Coronary artery (tissue), 2 donors: ENCODE measurements at places on chromosomes 12 and 14.

- peak; percentile 19 for DNase-seq
These were observed 484.1 kb downstream of the GLT1D1 start for GRCh38 chr12:129337413-129337812.

DNA sequence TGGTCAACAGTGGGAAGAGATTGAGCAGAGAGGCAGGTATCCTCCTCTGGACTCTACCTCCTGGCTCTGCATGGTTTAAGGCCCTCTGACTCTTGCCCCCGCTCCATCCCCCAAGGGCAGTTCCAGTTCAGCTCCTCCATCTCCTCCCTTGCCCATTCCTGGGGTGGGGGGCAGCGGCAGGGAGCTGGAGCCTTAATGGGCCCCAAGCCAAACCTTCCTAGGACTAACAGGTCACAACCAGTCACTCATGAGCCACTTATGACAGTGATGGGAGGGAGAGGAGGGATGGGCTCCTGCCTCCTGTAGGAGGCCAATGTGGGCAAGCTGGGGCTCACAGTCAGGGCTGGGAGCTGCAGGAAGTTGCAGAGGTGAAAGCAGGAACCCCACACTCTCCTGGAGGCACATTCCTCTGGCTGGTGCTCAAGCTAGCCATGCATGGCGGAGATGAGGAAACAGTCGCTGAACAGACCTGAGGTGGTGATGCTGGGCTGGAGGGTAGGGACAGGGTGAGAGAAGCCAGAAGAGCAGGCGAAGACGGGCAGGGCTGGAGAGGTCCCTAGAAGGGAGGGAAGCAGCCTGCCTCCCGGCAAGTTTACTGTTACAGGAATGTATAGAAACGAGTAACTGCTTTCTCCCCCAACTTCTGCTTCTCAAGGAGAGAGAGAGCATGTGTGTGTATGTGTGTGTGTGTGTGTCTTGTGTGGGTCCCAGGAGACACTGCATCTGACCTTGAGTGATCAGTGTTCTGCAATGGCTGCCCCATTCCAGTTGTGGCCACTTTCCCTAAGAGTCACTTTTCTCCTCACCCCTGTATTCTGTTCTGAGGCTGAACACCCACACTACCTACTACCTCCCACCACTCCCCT lies 5.0 kb upstream of the RAPGEF3 start:
- no peak for DNase-seq

DNA sequence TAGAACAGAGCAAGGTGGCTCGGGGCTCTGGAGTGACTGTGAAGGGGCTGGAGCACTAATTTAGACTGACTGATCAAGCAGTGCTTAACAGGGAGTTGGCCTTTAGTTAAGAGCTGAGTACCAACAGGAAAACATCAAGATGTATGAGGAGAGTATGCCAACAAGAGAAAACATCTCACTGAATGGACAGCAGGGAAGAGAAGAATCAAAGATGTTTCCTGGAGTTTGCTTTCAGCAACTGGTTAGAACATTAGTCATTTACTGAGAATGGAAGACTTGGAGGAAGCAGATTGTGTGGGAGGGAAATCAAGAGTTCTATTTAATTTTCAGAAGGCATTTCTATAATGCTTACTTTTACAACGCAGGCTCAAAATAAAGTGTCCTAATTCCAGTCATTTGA lies 259.3 kb downstream of the ADAMTS20 start:
- DNase-seq, result no peak

DNA sequence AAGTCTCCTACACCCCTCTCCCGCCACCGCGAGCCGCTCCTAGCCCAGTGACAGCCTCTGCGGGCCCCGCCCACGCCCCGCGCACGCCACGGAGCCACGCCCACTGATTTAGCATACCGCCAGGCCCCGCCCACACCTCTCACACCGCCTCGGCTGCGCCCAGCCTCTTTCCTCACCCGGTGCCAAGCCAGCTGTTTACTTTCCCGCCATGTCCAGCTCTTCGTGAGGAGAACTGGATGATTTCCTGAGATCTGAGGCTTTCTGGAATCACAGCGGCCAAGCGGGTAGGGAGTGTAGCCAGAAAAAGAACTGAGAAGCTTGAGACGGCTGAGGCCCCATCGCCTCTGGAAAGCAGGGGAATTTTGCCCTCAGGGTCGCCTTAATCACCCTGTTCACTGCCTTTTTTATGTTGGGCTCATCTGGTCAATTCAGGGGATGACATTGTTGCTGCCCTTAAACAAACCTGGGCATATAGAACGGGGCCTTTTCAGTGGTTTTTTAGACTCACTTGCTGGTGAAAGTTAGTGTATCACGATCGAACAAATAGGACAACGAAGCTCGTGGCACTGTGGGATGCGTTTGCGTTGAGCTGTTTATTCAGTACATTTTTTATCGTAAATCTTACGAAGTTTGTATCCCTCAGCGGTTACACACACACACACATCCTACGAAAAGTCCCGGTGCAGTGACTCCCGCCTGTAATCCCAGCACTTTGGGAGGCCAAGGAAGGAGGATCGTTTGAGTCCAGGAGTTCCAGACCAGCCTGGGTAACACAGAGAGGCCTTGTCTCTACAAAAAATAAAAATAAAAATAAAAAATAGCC lies at the start of gene RNF212B:
TSS of gene RNF212B (plus strand) at position 165 of the 823 bp plus-strand sequence. CDS start 2,410 bp downstream, outside the sequence.
- DNase-seq, result peak; percentile 83

GRCh38 chr14:71119832-71120231 lies 212.6 kb downstream of the PCNX1 start:
- no peak for DNase-seq

GRCh38 chr14:63288853-63289252 lies 29.9 kb downstream of the GPHB5 start:
- DNase-seq, result no peak

- no peak for DNase-seq
These were observed 29.4 kb downstream of the NPC2 start for GRCh38 chr14:74463697-74464096.

GRCh38 chr12:73220951-73221350 lies 948.8 kb downstream of the TRHDE start:
- DNase-seq, result no peak

DNA sequence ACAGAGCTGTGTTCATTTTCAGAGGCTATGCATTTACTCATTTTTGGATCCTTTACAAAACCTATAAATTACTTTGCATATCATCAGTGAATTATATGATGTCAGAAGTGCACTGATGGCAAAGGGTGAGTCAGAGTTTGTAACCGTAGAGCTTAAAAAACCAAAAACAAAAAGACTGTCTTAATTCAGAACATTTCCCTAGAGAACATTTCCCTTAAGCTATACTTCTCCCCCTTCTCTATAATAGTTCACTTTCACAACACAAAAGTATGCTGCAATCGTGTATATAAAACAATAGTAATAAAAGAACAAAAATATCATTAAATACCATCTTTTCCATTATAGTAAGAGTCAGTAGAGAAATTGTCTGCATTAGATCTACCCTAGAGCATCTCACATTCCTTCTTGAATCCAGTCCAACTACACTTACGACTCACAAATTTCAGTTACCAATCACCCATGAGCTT lies 934.9 kb downstream of the LRFN5 start:
- DNase-seq, result no peak

- no peak for DNase-seq
These were observed 361.5 kb downstream of the EGLN3 start for GRCh38 chr14:33589334-33589733.

DNA sequence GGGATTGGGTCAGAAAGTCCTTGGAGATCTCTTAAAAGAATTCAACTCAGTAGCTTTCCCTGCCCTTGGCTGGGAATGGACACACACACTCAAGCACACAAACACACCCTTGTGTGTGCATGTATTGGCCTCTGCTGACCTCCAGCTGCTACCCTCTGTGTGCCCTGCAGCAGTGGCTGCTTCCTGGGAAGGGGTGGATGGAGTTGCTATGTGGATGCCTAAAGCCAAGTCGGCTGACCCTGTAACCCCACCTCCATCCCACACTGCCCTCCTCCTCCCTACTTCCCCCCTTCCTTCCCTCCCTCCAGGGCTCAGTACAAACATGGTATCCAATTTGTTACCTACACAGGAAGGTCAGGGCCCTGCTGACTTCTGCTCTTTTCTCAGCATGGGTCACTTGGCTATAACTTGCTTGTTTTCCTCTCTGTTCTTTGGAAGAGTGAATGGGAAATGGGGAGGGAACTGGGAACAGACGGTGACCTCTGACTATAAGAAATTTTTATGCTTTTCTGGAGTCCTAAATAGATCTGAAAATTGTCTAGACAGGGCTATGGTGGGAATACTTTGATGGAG lies 351.6 kb upstream of the TBX3 start:
- no peak for DNase-seq

DNA sequence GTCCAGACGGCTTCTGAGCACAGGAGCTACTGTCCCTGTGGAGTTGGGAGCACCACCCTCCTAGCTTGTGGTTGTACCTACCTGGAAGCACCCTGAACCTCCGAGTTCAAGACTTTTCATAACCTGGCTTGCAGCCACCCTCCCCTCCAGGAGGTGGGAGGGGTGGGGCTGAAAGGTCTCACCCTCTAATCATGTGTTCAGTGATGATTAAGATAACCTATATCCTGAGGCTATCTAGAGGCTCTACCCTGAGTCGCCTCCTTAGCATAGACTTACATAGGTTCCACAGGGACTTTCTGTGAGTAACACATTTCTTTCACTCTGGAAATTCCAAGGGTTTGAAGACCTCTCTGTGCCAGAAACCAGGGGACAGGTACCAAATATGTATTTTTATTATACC lies 146.5 kb downstream of the CFAP54 start:
- no peak for DNase-seq

DNA sequence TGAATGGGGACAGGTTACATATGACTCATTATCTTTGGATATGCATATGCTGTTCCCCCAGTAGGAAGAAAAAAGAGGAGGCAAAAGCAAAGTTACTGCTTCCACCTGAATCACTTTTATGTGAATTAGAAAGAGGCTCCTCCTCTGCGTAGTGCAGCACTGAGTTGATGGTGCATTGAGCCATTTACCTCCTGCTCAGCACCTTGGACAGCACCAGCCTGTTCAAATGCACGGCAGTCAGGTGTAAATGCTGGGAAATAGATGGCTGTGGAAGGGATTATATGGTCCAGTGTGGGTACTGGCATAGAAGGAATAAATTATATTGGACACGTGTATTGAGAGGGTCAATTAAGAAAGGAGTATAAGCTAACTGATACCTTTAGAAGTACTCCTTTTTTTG lies 541.9 kb upstream of the SEL1L start:
- no peak for DNase-seq

DNA sequence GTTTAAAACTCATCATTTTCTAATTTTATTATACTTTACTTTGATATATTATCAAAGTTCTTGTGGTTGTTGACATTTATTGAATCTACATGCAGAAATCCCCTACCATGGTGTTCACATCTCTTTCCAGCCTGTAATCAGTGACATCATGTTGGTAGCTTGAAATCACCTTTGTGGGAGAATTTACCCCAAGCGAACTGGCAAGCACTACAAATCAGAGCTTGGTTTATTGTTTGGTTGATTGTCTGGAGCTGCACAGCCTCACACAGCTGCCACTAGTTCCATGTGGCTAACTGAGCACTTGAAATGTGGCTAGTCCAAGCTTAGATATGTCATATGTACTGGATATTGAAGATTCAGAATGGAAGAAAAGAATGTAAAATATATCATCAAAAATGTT lies 15.4 kb upstream of the KRT5 start:
- no peak for DNase-seq

DNA sequence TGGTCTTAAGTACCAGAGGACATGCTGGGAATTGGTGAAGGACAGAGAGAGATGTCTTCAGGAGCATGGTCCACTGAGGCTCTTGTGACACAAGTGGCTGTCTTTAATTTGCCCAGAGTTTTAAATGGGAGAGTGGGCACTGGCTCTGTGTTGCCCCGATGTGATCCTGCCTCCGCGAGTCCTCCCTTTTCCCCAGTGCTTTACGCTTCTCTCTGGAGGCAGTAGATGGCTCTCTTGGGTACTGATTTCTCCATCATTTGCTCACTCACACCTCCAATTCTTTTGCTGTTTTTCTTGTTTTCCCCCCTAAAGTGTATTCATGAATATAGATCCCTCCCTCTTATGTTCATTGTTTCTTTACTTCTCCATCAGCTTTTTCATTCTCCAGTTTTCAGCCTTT lies 74.3 kb downstream of the EMP1 start:
- no peak for DNase-seq

GRCh38 chr12:62632411-62632918 lies 165.8 kb downstream of the MON2 start:
- no peak for DNase-seq

DNA sequence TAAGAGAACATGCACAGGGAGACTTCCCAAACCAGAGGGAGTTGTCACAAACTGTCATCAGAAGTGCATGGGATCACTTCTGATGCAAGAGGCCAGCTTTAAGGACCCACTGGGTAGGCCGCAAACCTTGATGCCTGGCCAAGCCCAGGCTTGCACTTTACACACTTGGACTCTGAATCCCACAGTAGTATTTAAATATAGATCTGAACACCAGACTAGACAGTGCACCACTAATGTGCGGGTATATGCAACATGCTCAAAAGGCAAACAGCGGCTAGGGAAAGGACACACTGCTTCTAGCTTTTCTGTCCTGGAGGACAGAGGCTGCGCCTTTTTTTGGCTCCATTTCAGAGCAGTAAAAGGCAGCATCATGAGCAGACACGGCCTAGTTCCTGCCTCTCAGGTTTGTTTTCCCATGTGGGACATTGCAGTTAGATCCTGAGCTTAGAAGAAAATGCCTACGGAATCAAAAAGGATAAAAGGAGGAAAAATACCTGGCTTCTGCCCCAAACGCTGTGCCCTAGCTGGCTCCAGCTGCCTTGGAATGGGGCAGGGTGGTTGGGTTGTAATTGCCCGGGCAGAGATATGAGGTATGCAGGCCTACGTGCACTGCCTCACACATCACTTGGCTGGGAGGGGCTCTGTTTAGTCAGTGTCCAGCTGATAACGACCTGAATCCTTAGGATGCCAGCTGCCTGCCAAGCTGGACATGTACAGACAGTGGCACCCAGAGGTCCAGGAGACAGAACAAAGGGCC lies 84.5 kb upstream of the EGLN3 start:
- DNase-seq, result no peak

DNA sequence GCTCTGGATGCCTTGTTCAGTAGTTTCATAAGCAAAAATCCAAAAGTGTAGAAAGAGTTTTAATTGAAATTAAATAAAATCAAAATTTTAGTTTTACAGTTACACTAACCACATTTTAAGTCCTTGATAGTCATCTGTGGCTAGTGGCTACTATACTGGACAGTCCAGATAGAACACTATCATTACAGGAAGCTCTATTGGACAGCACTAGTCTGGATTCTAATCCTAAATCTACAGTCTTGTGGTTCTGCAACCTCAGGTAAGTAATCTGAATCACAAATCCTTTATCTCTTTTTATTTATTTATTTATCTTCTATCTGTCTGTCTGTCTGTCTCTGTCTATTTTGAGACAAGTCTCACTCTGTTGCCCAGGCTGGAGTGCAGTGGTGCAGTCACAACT lies 18.0 kb downstream of the RAP1B start:
- DNase-seq, result no peak

DNA sequence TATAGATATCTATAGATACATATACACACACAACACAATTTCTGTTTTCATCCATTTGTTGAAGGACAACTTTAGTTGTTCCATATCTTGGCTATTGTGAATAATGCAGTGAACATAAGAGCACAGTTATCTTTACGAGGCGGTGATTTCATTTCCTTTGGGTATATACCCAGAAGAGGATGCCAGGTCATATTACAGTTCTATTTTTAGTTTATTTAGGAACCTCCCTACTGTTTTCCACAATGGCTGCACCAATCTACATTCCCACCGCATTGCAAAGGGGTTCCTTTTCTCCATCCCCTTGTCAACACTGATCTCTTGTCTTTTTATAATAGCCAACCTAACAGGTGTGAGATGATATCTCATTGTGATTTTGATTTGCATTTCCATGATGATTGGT lies 143.4 kb upstream of the ARHGAP5 start:
- no peak for DNase-seq

- DNase-seq, result no peak
These were observed at the start of gene KDM2B for GRCh38 chr12:121580959-121581685. KDM2B (minus strand) TSS chr12:121581023; CDS start chr12:121580911, 112 bp downstream.

- DNase-seq, result no peak
These were observed 336.5 kb downstream of the FSCB start for GRCh38 chr14:44170556-44170955.
